Epithelial cell of proximal tubule (primary cell): ENCODE measurements at places on chromosomes 12 and 14. TPM values are rescaled to one million over a fixed set of nuclear protein-coding genes. Genes with fewer than 3 reads are reported as not detected.
A peak's percentile ranks its signal among the peaks of the same experiment; 100 is the strongest.

- no peak for DNase-seq
Measured at GRCh38 chr12:118465706-118466105, 89.4 kb downstream of the SUDS3 start.

GRCh38 chr14:68548194-68549076 is 244.4 kb downstream of the ZFP36L1 start:
- no peak for DNase-seq

DNA sequence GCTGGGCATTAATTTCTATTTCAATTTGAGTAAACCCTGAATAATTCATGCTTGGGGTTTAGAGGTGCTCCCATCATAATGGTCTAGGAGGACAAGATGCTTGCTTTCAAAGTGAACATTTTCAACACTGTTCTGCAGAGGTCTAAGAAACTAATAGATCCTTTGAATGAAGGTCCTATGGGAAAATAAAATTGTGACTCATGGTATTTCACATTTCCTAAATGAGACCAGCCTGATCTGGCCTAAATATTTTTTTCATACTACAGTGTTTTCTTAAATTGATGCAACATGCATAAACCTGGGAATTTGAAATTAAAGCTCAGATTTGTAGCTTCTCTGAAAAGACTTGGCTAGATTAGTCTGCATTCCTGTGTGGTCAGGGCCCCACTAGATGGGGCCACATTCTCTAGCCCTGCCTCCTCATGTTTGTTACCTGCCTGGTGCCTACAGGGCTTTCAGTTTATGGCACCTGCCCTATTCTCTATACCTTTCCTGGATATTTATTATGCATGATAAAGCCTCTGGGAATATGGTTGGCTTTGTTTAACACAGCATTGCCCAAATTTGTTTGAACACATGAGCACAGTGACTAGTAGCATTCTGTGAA is 112.7 kb downstream of the METTL25 start:
- no peak for DNase-seq

- no peak for DNase-seq
Measured at GRCh38 chr14:68788275-68788995, 4.4 kb downstream of the ZFP36L1 start.

- peak; percentile 56 for DNase-seq
Measured at GRCh38 chr14:52111583-52111982, 42.7 kb upstream of the NID2 start.

DNA sequence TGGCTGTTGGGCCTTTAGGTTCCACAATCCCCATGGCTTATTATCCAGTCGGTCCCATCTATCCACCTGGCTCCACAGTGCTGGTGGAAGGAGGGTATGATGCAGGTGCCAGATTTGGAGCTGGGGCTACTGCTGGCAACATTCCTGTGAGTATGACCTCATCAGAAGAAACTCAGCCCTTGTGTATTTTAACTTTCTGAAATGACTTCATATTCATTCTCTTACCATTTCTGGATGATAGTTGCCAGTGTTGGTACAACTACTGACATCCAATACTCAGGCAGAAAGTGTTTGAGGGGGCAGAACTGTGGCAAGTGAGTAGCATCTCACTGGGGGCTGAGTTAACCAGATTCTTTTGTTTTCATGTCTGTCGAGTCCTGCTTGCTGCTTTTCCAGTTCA is 2.3 kb downstream of the DAZAP2 start:
- no peak for DNase-seq

GRCh38 chr12:55788546-55788945 is 29.0 kb downstream of the SARNP start:
- DNase-seq = no peak

- no peak for DNase-seq
Measured at GRCh38 chr14:85172290-85172689, 357.7 kb upstream of the FLRT2 start.

DNA sequence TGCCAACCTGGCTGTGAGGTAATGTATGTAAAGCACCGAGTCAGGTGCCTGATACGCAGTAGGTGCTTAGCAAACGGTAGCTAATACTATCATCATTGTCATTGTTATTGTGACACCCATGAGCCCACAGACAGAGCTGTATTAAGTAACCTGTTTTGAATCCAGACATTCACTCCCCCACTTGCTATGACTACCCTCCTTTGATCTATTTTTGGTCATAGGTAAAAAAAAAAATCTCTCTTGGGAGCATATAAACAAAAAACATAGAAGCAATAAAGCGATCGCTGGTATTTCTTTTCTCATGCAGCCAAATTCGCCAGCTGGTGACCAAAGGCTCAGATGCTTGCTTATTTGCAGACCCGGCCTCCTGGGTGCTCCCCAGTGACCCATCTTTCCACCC is 330.2 kb downstream of the DPF3 start:
- DNase-seq = no peak

GRCh38 chr12:32158525-32158924 is 51.9 kb downstream of the BICD1 start:
- no peak for DNase-seq

DNA sequence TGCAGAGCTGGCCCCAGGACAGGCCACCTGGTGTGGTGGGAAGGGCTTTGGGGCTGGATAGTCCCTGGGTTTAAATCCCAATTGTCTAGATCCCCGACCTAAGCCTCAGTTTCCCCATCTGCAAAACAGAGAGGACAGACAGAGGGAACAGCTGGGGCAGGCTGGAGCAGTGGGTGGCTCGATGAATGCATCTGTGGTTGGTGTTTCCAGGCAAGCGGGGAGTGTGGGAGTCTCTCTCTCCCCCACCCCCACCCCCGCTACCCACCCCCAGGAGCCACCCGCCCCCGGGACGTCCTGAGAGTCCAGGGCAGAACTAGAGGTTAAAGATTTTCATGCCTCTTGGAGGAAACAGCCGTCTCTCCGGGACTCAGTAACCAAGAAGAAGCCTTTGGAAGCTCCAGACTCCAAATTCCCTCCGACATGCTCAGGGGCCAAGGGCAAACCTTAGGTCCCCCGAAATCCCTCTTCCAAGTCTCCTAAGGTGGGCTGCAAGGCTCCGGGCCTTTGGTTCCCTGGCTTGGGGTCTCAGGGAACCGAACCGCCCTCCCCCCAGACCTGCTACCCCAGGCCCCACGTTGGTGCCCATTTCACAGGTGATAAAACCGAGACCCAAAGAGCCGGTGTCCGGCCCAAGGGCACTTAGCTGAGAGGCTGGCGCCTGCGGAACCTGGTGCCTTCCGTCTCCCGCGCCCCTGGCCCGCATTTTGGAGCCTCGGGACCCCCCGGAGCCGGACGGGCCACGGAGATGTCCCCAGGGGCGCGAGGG is 474 bp downstream of the TRPV4 start:
- no peak for DNase-seq

Gene TTC6
- 0.80 TPM in 1 of 2 replicates, not detected in the other for total RNA-seq
